Cardiac muscle cell (in vitro differentiated cells and primary cell): ENCODE measurements at places on chromosomes 4 and X.
A peak's percentile ranks its signal among the peaks of the same experiment; 100 is the strongest.

GRCh38 chr4:122992057-122992456 lies 69.7 kb upstream of the NUDT6 start:
- peak; percentile 63 for DNase-seq

DNA sequence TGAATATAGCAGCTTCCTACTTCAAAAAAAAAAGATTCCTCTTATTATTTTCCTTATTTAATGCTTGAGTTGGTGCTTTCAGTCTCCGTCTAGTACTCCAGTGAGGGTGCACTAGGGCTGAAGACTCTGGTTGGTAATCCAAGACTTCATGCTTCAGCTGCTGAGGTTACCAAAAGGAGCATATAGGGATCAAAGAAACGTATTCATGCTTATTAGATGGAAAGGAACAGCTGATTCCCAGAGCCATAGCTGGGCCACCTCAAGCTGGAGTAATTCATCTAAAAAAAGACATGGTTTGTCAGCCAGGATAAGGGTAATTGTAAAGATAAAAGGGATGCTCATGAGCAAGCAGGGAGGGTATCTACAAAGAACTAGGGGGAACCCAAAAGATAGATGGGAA lies 131.7 kb upstream of the FAM47B start:
- no peak for DNase-seq

DNA sequence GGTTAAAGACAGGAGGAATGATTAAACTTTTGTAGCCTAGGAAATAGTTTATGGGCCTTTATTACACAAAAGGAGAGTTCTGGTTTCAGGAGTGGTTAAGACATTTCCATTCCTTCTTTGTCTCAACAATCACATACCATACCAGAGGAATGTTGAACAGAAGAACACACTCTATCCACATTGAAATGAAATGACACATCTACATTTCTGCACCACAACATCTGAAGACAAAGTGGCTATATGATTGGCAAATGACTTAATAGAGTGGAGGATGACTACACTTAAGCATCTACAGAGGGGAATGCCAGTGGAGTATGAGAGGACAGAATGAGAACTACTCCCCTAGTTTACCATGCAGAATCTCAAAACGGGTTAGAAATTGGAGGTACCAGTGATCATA lies 8.0 kb downstream of the CYP2U1 start:
- DNase-seq = no peak

- DNase-seq = peak; percentile 90
Measured at GRCh38 chr4:973431-974397, at the start of gene DGKQ. Gene DGKQ (minus strand): TSS chr4:973569. CDS start chr4:973482, 87 bp downstream.

GRCh38 chr4:124953486-124953885 lies 241.0 kb upstream of the ANKRD50 start:
- no peak for DNase-seq

GRCh38 chrX:40471965-40472648 lies 108.7 kb upstream of the ATP6AP2 start:
- DNase-seq = peak; percentile 59
